ENCODE measurements at places on chromosomes 1 and 21. TPM values are rescaled to one million over a fixed set of nuclear protein-coding genes. Genes with fewer than 3 reads are reported as not detected.
A peak's percentile ranks its signal among the peaks of the same experiment; 100 is the strongest.

GRCh38 chr1:33414879-33415278 lies 16.0 kb downstream of the PHC2 start:
- DNase-seq = no peak

GRCh38 chr1:117267232-117267774 lies 56.6 kb upstream of the VTCN1 start:
- peak; percentile 14 for DNase-seq

DNA sequence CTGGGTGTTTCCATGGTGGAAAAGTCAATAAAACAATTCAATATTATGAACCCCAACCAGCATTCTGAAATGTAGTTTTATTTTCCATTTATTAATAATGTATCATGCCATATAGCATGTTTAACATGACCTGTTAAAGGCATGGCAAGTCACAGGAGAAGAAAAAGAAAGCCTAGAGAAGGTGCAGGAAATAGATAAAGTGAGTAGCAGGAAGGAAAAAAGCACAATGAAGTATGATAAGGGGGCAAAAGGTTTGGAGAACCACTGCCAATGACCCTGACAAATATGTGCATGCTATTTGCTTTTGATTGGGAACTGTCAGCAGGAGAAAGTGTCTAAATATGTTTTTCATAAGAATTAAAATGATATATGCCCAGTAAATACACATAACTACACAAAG lies 85.6 kb downstream of the HMCN1 start:
- DNase-seq = no peak

- no peak for DNase-seq
These were observed 566.0 kb downstream of the AJAP1 start for GRCh38 chr1:5220421-5220820.

- DNase-seq = no peak
These were observed 42.1 kb upstream of the NBPF3 start for GRCh38 chr1:21397813-21398188.

DNA sequence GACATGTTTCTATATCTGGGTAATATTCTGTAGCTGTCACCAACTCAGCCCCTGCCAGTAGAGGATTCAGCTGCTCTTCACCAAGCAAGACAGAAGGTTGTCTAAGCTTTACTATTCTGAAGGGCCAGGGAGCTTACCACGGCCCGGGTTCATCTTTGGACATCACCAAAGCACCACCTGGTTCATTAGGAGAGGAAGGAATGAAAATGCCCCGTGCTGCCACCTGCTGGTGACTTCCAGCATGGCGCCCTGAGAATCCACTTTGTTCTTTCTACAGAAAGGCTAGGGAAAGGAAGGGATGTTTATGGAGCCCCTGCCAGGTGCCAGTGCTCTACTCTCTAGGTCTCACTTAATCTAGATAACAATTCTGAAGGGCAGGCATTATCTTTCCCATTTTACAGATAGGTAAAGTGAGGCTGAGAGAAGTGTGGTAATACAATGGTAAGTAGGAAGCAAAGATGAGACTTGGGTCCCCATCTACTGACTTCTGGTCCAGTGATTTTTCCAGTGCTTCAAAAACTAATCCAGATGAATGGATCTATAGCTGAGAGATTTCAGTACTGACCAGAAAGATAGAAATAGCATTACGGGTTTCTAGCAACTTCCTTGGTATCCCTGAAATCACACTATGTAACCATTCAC lies 79.5 kb downstream of the BEND5 start:
- DNase-seq = peak; percentile 19

DNA sequence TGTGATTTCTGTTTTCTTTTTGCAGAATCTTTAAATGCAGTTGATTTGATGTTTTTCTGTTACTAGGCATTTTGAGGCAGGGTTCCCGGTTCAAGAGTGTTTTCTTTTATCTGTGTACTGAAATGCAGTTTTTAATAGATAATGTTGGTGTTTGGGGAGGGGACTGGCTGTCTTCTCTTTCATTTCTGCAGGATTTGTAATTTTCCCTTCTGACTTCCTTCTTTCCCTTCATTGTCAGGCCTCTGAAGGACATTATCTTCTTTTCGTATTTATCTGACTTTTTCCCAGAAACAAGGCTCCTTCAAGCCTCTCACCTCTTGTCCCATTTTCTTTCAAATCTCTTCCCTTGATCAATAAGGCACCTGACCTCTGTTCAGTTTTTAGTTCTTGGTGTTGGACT lies 1.5 kb upstream of the GALNT2 start:
- no peak for DNase-seq

DNA sequence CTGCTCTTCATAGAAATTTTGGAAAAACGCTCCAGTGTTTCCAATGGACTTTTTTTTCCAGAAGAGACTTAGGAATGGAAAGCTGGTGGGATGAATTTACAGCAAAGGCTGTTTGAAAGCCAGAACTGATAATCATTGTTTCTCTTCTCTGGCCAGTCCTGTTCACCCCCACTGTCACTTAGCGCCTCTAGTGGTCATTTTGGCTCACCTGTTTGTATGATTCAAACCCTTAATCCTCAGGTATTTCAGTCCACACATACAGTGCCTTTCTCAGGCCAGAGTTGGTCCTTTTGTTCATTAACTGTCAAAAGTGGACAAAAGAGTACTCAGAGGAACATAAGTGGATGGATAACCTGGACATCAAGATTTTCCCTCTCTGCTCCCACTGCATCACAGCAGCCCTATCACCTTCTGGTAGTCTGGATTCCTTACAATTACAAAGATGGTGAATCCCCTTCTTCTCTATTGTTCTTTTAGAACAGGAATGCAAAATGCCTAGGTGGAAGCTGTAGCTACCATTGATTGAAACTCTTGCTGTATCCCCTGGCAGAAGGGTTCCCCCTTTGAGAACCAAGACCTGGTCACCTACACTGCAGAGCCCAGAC lies 177.6 kb upstream of the OLFM3 start:
- DNase-seq = no peak

DNA sequence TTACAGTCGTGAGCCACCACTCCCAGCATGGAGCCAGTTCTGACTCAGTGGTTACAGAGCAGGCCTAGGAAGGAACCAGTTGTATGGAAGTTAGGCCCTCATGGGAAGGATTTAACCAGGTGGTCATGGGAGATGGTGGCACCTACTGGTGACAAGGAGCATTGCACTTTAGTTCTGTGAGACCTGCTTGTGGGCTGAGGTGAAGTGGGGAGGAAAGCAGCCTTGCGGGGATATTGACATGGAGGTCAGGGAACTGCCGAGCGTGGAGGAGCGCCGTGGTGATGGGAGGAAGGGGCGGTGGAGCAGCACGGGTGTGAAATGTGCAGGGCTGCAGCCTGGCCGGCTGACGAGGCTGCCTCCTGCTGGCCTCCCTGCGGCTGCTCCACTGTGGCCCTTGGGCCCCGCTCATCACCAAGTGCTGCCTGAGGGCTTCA lies 100.4 kb downstream of the GALNT2 start:
- DNase-seq = peak; percentile 39

DNA sequence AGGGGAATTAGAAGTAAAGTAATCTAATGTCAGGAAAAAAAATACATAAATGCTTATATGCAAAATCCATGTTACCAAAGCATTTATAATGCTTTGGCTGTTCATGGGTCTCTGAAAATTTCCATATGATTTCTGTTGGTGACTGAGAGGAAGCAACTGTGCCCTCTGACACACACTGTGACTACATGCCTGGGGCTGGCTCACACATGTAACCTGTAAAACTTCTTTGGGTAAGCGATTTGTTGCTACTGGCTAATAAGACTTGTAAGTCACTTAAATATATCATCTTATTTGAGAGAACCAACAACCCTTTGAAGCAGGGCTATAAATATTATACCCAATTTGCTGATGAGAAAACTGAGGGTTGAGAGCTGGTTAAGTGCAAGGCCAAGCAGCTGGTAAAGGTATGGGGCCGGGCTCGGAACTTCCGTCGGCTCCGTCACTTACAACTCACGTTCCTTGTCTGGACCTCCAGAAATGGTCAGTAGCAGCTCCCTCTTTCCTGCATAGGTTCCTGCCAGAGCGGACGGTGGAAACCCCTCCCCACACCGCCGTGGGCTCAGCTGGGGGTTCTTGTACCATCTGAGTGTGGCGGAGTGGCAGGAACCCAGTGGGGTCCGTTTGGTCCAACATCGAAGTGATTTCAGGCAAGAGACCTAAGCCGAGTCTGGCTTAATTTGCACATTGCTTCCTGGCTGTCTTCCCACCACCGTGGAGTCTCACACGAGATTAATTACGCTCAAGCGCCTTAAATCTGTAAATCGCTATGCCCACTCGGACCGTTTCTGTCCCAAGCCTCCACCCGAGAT lies 714 bp downstream of the DFFA start:
- peak; percentile 52 for DNase-seq

The CRABP2 gene
- total RNA-seq = 39.0 TPM

DNA sequence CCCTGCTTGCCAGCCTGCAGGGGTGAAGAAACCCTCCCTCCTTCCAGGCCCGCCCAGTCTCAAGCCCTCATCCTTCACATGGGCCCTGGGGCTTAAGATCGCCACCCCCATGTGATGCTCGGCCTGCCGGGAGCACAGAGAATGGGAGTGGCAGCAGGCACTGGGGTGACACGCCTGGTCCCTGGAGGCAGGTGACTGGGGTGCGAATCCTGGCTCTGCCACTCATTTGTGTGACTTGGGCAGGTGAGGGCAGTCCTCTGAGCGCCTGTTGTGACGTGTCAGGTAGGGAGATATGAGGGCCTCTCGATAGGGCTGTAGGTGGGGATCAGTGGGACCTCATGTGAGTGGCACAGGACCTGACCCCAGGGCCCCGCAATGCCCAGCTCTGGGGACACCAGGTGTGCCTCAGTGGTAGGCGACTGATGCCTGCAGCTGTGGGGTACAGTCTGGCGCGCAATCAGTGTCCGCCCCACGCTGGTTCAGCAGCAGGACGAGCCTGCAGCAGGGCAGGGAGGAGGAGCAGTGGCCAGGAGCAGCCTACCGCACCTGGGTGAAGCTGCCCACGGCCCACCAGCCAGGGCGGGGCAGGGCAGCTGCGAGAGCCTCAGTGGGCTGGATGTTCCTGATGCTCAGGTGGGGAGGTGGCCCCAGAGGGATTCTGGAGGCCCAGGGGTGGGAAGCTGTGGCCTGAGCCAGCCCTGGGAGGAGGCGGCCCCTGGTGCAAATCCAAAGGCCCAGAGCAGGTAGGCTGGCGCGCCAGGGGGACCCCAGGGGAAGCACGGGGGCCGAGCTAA lies 6.2 kb downstream of the SH2D5 start:
- DNase-seq = no peak

- DNase-seq = peak; percentile 76
These were observed 10.1 kb downstream of the DIPK1A start for GRCh38 chr1:92951141-92951582.
